ENCODE measurements at places on chromosomes 6 and 20.
A peak's percentile ranks its signal among the peaks of the same experiment; 100 is the strongest.

GRCh38 chr6:138441965-138442364 lies 37.9 kb downstream of the HEBP2 start:
- DNase-seq, result no peak
- no peaks in the 10 kb centered on the region for H3K36me3 ChIP-seq
- H3K27ac ChIP-seq, result no peak overlapping the region
- peaks cover 4% of the 10 kb centered on the region for H3K27me3 ChIP-seq

DNA sequence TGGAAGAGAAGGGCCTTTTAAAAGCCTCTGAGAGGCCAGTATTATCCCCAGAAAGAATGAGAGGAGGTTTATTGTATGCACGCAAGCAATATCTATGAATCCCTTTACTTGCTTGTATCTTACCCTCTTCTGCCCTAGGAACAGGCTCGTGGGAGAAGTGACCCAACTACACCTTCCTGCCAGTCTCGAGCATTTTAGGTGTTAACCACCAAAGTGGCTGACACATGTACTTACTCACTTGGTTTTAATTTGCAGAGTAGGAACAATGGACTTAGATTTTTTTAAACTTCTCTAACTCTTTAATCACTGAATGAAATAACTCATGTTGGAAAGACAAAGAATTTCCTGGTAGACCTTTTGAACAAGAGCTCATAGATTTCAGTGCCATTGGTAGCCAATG lies 296.9 kb downstream of the PLCB1 start:
- DNase-seq, result no peak
- no peaks in the 10 kb centered on the region for H3K4me1 ChIP-seq
- no peak overlapping the region for H3K4me3 ChIP-seq
- peaks cover 2% of the 10 kb centered on the region for H3K27me3 ChIP-seq

DNA sequence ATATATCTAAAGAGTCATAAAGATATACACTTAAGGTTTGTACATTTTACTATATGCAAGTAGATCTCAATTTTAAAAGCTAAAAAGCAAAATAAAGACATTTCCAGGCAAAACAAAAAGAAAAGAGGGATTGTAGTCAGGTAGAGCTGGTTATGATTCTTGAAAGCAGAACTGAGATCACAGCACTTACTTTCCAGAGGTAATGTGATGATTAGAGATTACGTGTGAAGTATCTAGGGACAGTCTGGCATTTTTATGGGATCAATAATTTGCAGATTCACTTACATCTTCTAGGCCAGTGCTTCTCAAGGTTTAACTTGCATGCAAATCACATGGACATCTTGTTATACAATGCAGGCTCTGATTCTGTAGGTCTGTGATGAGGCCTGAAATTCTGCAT lies 595.5 kb downstream of the KIF16B start:
- H3K36me3 ChIP-seq, result peaks cover 37% of the 10 kb centered on the region
- H3K4me1 ChIP-seq, result peaks cover 63% of the 10 kb centered on the region
- DNase-seq, result no peak
- no peak overlapping the region for H3K4me3 ChIP-seq
- peak overlapping the region; percentile 19 for H3K27ac ChIP-seq

GRCh38 chr6:68958327-68958726 lies 323.2 kb downstream of the ADGRB3 start:
- DNase-seq, result no peak
- no peak overlapping the region for H3K27ac ChIP-seq
- no peaks in the 10 kb centered on the region for H3K36me3 ChIP-seq
- H3K4me3 ChIP-seq, result no peak overlapping the region
- H3K27me3 ChIP-seq, result no peaks in the 10 kb centered on the region
- no peaks in the 10 kb centered on the region for H3K4me1 ChIP-seq

GRCh38 chr6:2734488-2735166 lies 16.1 kb downstream of the MYLK4 start:
- no peak for DNase-seq
- no peaks in the 10 kb centered on the region for H3K36me3 ChIP-seq
- H3K4me3 ChIP-seq, result no peak overlapping the region
- H3K27me3 ChIP-seq, result no peaks in the 10 kb centered on the region

DNA sequence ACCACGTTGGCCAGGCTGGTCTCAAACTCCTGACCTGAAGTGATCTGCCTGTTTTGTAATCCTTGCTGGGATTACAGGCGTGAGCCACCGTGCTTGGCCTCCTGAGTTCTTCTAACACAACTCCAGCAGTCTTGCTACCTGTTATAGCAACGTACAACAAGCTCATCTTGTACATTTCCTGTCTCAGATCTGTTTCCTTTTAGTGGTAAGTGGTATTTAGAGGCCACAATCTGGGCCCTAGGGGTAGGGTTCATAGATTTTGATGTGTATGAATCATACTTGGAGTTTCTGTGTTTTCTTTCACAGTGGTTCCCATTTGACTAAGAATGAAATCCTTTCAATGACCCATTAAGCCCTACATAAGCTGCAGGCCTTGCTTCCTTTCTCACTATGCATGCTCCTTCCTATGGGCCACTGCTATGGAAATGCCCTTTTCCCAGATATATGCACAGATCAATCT lies 27.1 kb upstream of the SYNCRIP start:
- H3K27ac ChIP-seq, result peak overlapping the region; percentile 95
- H3K4me3 ChIP-seq, result peak overlapping the region; percentile 75
- no peak for DNase-seq
- H3K27me3 ChIP-seq, result no peaks in the 10 kb centered on the region

GRCh38 chr6:170035901-170036304 lies 255.0 kb downstream of the DLL1 start:
- DNase-seq, result no peak
- no peak overlapping the region for H3K27ac ChIP-seq
- no peaks in the 10 kb centered on the region for H3K4me1 ChIP-seq
- H3K36me3 ChIP-seq, result no peaks in the 10 kb centered on the region

- H3K4me3 ChIP-seq, result no peak overlapping the region
- no peak for DNase-seq
- peaks cover 2% of the 10 kb centered on the region for H3K4me1 ChIP-seq
- H3K36me3 ChIP-seq, result peaks cover 6% of the 10 kb centered on the region
- H3K27ac ChIP-seq, result no peak overlapping the region
Measured at GRCh38 chr20:63293456-63293855, 470 bp downstream of the COL20A1 start.

DNA sequence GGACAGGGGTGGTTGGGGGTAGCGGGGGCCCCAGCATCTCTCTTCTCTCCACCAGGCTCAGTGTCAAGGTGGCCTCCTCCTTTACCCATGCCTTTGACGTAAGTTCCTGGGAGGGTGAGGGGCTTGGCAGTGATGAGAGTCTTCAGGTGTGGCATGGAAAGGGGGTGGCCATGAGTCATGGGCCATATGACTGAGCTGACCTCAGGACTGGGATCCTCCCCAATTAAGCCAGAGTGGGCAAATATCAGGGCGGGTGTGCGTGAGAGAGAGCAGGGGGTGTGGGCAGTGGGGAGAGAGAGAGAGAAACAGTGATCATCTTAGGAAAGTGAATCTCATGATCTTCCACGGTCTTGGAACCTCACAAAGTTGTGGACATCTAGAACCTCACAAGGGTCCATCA lies 8.2 kb upstream of the BPIFB4 start:
- H3K4me1 ChIP-seq, result no peaks in the 10 kb centered on the region
- no peak overlapping the region for H3K27ac ChIP-seq
- H3K36me3 ChIP-seq, result no peaks in the 10 kb centered on the region
- H3K4me3 ChIP-seq, result no peak overlapping the region
- no peak for DNase-seq

- no peaks in the 10 kb centered on the region for H3K36me3 ChIP-seq
- no peak overlapping the region for H3K27ac ChIP-seq
- no peaks in the 10 kb centered on the region for H3K4me1 ChIP-seq
Measured at GRCh38 chr6:8215631-8216030, 113.3 kb upstream of the EEF1E1 start.

DNA sequence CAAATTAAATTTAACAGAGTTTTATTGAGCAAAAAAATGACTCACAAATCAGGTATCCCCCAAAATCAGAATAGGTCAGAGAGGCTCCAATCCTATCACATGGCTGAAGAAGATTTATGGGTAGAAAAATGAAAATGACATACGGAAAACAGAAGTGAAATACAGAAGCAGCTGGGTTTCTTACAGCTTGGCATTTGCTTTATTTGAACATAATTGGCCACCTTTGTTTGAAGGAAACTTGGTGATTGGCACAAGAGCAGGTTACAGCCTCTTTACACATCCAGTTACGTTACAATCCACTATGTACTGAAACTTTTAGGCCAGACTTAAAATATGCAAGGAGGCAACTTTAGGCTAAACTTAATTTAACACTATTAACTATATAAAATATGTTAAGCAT lies 11.7 kb upstream of the TREM2 start:
- H3K27me3 ChIP-seq, result no peaks in the 10 kb centered on the region
- H3K4me1 ChIP-seq, result peaks cover 5% of the 10 kb centered on the region
- no peak for DNase-seq
- H3K4me3 ChIP-seq, result no peak overlapping the region

DNA sequence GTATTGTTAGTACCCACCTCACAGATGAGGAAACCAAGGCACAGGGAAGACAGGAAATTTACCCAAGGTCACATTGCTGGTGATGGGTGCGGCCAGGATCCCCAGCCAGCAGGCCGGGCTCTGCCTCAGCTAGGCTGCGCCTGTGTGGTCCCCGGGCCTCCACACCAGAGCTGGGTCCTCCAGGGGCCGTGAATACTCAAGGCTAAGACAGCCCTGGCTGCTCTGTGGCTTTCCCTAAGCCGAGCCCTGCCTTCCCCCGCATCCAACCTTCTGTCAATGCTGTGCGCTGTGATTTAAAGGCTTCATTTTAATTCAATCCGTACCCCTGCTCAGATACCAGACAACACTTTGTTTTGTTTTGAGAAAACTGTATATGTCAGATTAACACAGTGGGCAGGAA lies 246.7 kb downstream of the TTLL2 start:
- H3K4me1 ChIP-seq, result no peaks in the 10 kb centered on the region
- no peaks in the 10 kb centered on the region for H3K36me3 ChIP-seq
- H3K27ac ChIP-seq, result no peak overlapping the region
- no peak overlapping the region for H3K4me3 ChIP-seq
- no peak for DNase-seq

GRCh38 chr20:11867291-11867919 lies 50.3 kb upstream of the BTBD3 start:
- H3K36me3 ChIP-seq, result no peaks in the 10 kb centered on the region
- no peaks in the 10 kb centered on the region for H3K4me1 ChIP-seq
- no peak overlapping the region for H3K27ac ChIP-seq
- H3K27me3 ChIP-seq, result no peaks in the 10 kb centered on the region

DNA sequence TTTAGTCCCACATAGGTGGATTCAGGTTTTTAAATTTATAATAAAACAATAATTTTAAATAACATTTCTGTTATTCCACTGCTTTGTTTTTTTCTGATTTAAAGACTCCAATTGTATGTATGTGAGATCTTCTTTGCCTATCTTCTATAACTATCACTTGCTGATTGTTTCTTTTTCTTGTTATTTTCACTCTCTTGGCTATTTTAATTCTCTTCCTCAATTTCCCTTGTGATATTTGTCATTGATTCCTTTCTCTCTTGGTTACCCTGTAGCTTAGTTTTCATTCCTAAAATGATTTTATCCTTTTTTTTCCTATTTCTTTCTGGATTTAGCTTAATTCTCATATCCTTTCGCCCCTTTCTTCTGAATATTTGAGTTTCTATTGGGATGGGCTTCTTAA lies 227.3 kb upstream of the TENT5A start:
- H3K27ac ChIP-seq, result no peak overlapping the region
- DNase-seq, result no peak

GRCh38 chr6:99091985-99092384 lies 144.2 kb upstream of the FBXL4 start:
- H3K4me3 ChIP-seq, result no peak overlapping the region
- no peak for DNase-seq
- no peak overlapping the region for H3K27ac ChIP-seq

GRCh38 chr6:159831373-159831679 lies 31.2 kb downstream of the PNLDC1 start:
- H3K27me3 ChIP-seq, result peaks cover 11% of the 10 kb centered on the region
- H3K4me1 ChIP-seq, result peaks cover 18% of the 10 kb centered on the region
- no peak overlapping the region for H3K27ac ChIP-seq
- H3K36me3 ChIP-seq, result no peaks in the 10 kb centered on the region
- DNase-seq, result no peak

DNA sequence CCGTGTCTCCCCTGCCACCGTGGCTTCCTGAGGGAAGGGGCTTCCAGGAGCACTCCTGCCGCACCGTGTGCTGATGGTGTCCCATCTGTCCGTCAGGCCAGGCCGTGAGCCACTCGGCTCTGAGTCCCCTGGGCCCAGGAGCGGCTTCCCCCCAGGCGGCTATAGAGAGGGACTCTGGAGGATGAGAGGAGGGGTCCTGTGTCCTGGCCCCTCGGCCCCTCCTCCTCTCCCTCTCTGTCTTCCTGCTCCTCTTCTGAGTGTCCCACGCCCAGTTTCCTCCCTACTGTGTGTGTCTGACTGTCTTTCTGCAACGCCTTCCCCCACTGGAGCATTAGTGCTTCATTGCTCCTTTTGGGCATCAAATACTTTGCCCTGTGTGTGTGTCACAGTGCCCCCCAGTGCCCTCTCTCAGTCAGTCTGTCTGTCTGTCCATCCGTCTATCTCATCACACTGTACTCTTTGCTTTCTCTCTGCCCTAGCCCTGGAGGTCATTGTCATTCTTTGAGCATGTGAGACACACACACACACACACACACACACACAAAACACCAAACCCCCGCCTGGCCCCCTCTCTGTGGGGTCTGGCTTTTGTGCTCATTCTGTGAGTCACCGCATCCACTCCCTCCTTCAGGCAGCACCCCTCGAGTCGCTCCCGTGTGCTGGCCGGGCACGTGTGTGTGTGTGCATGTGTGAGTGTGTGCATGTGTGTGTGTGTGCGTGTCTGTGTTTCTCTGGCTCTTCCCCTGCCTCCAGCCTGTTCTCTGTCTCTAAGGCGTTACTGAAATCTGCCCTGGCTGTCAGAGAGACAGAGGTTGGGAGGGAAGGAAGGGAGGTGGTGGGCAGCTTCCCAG lies 71.9 kb downstream of the SRC start:
- no peaks in the 10 kb centered on the region for H3K36me3 ChIP-seq
- H3K4me3 ChIP-seq, result no peak overlapping the region
- peaks cover 11% of the 10 kb centered on the region for H3K27me3 ChIP-seq
- no peak overlapping the region for H3K27ac ChIP-seq
- no peak for DNase-seq
- no peaks in the 10 kb centered on the region for H3K4me1 ChIP-seq

DNA sequence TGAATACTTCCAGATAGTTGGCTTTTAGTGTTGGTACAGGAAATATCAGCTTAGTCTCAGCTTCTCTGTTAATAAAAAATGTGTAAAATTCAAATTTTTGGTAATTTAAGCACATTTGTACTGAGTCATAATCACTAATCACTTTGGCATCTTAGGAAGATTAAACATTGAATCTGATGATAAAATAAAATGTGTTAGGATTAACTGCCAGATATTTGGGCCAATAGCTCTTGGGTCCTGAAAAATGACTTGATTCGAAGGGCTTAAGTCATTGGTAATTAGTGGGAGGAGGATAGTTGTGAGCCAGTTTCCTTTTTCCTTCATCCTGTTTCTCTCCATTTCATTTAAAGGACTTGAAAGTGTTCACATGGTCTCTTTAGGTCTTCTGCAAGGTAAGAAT lies 426.1 kb downstream of the RFPL4B start:
- DNase-seq, result no peak
- no peaks in the 10 kb centered on the region for H3K4me1 ChIP-seq
- no peak overlapping the region for H3K27ac ChIP-seq
- no peak overlapping the region for H3K4me3 ChIP-seq
- H3K36me3 ChIP-seq, result no peaks in the 10 kb centered on the region

All from activated B cell treated with CpG ODN at 0.5 μM for 24 hours (primary cell).